GM04504 (cell line): ENCODE measurements at places on chromosomes 3 and 15.

DNA sequence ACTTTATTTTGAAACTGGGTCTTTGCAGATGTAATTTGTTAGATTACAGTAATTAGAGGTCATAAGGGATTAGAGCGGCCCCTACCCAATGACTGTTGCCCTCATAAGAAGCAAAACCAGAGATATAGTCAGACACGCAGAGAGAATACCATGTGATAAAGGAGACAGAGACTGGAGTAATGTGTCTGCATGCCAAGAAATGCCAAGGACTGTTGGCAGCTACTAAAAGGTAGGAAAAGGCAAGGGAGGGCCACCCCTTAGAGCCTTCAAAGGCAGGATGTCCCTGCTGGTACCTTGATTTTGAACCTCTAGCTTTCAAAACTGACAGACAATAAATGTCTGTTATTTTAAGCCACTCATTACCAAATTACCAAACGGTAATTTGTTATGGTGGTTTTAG is 548.2 kb downstream of the FHIT start:
- no peak for DNase-seq

DNA sequence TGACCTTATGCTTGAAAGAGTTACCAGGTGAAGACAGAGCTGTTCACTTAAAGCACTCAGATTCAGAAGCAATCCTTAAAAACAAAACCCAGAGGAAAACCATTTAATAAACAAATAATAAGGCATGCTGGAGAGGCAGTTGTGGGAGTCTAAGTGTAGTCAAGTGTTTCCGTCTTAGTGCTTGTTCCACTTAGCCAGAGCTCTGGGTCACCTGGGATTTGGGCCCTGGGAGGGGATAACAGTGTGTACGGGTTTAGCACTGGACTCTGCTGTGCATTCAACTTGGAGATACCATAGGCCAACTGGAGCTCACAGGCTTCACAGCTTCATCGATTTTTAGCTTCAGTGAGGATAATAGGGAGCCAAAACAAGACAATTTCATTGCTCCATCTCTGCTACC is 444.6 kb downstream of the CNTN4 start:
- no peak for DNase-seq

- no peak for DNase-seq
Measured at GRCh38 chr15:35197306-35197705, 112.2 kb upstream of the NANOGP8 start.

DNA sequence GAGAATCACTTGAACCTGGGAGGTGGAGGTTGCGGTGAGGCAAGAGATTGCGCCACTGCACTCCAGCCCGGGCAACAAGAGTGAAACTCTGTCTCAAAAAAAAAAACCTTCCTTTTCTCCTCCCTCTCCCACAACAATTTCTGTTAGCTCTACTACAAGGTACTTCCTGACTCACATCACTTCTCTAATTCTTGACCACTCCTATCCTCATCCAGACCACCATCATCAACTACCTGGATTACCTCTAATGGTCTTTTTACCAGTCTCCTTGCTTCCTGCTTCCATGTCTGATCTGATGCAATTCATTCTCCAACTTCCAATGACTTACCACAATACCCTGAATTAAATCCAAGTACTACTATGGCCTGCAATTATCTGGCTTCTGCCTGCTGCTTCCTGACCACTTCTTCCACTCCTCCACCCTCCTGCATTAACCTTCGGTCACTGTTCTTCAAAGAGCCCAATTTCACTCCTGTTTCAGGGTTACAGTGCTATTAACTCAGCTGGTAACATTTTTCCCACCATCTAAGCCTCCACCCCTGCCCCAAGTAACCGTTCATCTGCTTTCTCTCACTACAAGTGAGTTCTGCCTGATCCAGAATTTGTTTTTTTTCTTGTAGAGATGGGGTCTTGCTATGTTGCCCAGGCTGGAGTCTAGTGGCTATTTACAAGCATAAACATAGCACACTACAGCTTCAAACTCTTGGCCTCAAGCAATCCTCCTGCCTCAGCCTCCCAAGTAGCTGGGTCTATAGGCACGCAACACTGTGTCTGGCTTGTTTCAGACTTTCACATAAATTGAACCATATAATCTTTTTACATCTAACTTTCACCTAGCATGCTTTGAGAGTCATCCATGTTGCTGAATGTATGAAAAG is 27.8 kb downstream of the DCAF1 start:
- DNase-seq: no peak

DNA sequence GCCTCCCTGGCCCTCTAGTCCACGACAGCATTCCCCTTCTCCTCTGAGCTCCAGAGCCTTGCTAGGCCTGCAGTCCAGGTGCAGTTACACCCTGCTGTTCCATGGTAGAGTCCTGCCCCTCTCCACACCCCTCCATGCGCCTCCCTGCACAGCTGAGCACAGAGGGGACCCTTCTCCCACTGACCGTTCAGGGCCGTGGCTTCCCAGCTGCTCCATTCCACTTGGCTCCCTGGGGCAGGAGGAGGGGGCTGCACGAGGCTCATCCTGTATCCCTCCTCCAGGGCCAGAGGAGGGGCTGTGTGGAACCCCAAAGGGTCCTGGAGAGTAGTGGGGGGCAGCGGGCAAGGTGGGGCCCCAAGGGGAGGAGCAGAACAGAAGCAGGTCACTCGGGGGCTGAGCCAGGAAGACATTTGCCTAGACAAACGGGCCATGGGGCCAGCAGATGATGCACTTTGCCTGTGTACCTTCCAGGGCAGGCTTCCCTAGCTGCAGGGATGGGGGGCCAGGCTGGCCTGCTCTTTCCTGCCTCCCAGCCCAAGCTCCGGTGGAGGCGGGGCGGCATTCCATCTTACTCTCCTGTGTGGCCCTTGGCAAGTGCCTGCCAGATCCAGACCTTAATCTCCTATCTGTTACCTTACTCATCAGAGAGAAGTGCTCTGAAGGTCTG is 20.7 kb upstream of the GOLGA6C start:
- no peak for DNase-seq

DNA sequence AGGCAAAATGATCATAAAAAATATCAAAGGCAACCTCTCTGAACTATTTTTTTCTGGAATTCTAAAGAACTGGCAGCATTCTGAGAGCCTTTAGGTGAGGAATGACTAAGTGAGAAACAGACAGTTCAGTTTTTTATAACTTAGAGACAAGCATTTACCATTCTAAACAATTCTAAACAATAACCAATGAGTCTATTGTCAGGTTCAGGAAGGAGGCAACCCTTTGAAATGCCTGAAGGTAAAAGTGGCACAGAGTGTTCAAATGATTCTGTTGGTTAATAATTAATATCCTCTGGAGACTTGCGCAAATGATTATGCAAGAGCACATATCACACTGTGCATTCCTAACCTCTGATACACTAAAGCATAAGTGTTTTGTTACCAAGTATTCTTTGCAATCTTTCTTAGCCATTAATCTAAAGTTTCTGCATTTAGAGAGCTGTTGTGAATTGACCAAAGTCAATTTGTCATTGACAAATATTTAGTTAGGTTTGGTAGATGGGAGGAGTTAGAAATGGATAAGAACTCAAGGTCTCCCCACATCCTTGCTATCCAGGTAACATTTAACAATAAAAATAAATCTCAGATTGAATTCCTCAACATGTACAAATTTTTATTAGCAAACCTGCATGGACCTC is 9.2 kb upstream of the TGFBR2 start:
- DNase-seq: peak; percentile 43

DNA sequence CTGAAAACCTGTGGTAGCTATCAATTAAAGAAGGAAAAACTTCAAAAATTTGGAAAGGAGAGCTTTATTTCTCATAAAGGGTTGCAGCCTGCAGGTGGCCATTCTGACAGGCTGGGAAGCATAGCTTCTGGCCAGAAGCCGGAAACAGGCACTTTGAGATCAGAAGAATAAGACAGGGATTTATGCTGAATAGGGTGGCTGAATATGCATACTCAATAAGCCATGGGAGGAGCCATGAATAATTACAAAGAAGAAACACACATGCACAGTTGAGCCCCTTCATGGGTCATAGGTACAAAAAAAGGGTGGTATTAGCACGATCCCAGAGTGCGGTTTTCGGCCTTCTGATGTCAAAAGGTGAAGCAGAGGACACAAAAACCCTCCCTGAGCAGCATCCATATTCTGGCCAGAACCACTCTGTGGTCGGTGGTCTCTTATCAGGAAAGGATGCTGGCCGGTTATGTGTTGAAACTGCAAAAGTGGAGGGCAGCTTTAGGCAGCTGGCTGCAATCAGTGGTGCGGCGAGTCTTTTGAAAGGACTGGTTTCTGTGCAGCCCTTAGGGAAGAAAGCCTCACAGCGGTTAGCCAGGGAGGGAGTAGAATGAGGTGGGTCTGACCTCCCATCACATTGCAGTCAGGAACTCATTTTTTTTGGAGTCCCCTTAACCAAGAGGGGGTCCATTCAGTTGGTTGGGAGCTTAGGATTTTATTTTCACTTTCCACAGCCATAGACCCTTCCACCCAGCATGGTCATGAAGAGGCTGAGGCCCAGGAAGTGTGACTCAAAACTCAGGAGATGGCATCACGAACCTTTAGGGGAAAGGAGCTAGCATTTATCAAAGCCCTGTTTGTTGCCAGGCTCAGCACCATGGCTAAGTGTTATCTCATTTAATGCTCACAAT is 34.7 kb upstream of the CCDC174 start:
- no peak for DNase-seq

DNA sequence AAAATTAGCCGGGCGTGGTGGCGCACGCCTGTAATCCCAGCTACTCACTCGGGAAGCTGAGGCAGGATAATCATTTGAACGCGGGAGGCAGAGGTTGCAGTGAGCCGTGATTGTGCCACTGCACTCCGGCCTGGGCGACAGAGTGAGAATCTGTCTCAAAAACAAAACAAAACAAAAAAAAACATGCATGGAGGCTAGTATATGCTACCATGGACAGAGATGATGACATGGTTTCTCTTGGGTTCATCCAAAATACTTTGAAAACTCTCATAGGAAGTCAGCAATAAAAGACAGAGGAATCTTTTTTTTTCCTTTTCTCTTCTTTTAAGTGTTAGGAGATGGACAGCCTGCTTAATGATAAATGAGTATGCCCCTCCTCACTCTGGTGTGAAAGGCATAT is 137.7 kb upstream of the MB21D2 start:
- DNase-seq: no peak

- DNase-seq: no peak
Measured at GRCh38 chr3:183527428-183528379, 27.8 kb downstream of the KLHL6 start.

DNA sequence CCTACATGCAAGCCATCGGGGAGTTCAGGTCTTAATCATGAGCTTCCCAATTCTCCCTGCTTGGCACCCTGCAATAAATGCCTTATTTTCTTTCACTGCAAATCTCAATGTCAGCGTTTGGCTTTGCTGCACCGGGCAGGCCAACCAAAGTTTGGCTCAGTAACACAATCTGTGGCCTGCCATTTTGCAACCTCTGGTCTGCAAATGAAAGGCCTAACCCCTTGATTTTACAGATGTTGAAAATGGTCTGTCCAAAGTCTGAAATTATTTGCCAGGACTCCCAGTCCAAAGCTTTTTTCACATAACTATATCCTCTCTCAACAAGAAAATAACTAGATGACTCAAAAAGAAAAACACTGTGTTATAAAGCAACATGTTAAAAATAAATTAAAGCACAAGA is 34.0 kb upstream of the LEKR1 start:
- DNase-seq: no peak

- DNase-seq: peak; percentile 36
Measured at GRCh38 chr3:138381950-138382715, 33.8 kb downstream of the MRAS start.

- no peak for DNase-seq
Measured at GRCh38 chr3:141436180-141436579, 50.6 kb upstream of the RASA2 start.

DNA sequence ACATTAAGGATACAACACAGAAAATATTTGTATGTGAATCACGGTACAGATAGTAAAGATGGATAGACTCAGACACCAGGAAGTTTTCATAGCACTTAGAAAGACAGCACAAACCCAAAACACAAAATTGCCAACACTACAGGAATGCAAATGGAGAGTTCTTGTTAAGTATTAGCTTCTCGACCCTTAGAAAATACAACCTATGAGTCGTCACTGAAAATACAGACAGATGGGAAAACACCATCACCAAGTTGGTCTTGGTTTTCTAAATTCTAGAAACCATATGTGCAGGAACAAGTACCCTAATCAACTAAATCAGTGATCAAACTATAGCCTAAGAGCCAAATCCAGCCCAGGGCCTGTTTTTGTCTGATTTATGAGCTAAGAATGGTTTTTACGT is 50.7 kb downstream of the PEAK1 start:
- no peak for DNase-seq
